ENCODE measurements at places on chromosomes 12 and 14. TPM values are rescaled to one million over a fixed set of nuclear protein-coding genes. Genes with fewer than 3 reads are reported as not detected.

Gene NFE2
- total RNA-seq: 4.9 TPM

Gene SIX6
- total RNA-seq: not detected

Gene RASSF8
- 47.0 TPM for total RNA-seq

Gene IFI27L2
- 42.6 TPM for total RNA-seq

Gene KERA
- not detected for total RNA-seq
